ENCODE measurements at places on chromosomes 12 and 14.

DNA sequence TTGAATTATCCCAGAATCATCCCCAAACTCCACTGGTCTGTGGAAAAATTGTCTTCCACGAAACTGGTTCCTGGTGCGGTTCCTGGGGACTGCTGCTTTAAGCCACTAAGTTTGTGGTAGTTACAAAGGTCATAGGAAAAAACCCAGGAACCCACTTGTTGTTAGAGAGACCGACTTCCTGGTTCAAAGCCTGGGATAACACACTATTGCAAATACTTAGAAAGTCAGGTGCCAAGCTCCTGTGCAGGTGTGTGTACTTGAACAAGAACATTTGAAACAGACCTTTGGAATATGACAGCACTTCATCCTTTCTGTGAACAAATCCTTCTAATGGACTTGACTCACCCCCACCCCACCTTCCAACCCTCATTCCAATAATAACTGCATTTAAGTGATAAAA is 519.6 kb downstream of the GLT1D1 start:
- DNase-seq, result no peak

GRCh38 chr14:96250485-96250884 is 5.5 kb upstream of the BDKRB1 start:
- DNase-seq, result no peak

- no peak for DNase-seq
Observed at GRCh38 chr14:29820785-29821184, 106.9 kb downstream of the PRKD1 start.

DNA sequence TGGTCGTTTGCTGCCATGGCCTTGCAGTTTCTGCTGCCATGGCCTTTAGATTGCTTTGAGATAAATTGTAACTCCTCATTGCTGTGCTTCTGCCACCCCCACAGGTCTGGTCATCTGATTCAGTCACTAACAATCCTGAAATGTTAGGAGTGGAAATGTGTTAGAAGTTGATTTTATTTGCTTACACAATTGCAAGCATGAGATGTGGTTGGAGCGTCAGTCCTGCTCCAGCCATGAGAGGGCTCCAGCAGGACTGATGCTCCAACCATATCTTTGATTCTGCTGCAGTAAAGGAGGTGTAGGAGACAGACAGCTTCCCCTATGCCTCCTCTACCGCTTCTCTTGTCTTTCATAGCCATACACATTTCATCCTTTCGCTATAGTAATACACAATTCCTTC is 226.8 kb upstream of the RGS6 start:
- no peak for DNase-seq

- DNase-seq, result no peak
Observed at GRCh38 chr12:54579696-54580333, 8.6 kb downstream of the PPP1R1A start.

- DNase-seq, result no peak
Observed at GRCh38 chr12:31003861-31004640, 69.6 kb upstream of the DDX11 start.

GRCh38 chr14:105363847-105364708 is 34.3 kb upstream of the TEX22 start:
- no peak for DNase-seq

- DNase-seq, result no peak
Observed at GRCh38 chr12:99979471-99979870, 5.3 kb downstream of the ANKS1B start.

DNA sequence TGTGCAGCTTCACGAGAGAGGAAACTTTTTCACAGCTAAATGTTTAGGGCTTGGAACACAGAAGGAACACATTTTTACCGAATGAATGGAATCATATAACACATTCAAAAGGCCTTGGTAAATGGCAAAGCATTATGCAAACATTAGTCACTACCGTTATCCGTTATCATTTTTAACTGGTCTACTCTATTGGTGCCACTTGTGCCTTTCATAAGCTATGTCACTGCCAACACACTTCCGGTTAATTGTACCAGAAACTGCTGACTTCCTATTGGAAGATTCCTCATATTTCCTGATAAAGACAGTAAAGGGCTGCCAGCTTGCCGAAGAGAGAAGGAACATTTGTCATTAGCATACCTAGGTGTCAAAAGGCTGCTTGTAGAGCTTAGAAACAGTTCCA is 169.2 kb downstream of the APAF1 start:
- DNase-seq, result no peak

- no peak for DNase-seq
Observed at GRCh38 chr12:12807970-12808702, 5.0 kb upstream of the DDX47 start.

DNA sequence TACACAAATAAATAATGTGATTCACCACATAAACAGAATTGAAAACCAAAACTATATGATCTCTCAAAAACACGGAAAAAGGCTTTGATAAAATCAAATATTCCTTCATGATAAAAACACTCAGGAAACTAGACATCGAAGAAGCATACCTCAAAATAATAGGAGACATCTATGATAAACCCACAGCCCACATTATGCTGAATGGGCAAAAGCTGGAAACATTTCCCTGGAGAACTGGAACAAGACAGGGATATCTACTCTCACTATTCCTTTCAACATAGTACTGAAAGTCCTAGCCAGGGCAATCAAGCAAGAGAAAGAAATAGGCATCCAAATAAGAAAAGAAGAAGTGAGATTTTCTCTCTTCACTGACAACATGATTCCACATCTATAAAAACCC is 371.5 kb upstream of the ATXN7L3B start:
- DNase-seq, result no peak

GRCh38 chr12:112782943-112783342 is 8.6 kb upstream of the RPH3A start:
- DNase-seq, result no peak

DNA sequence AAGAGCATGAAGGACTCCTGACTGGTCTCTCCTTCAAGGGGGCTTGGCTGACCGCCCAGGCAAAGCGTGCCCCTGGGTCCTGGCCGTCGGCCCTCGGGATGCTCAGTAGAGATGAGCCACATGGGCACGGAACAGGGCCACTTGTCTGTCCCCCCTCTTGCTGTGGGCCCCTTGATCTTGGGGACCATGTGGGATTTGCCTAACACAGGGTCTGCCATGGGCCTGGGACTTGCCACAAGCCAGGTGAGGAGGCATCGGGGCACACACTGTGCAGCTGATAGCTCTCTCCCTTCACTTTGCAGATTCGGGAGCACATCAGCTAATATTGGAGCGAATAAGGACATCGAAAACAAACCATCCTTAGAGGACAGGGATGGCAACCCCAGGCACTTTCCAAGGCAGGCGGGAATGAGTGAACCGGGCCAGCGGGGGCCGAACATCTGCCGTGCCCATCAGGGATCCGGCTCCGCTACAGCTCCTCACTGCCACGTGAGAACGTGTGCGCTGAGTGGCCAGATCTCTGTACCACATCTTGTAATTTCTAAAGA is 88.1 kb downstream of the PIWIL1 start:
- DNase-seq, result no peak

- no peak for DNase-seq
Observed at GRCh38 chr12:53612978-53613377, 13.2 kb downstream of the ATF7 start.

- DNase-seq, result no peak
Observed at GRCh38 chr14:74425525-74426201, 347 bp downstream of the SYNDIG1L start.

DNA sequence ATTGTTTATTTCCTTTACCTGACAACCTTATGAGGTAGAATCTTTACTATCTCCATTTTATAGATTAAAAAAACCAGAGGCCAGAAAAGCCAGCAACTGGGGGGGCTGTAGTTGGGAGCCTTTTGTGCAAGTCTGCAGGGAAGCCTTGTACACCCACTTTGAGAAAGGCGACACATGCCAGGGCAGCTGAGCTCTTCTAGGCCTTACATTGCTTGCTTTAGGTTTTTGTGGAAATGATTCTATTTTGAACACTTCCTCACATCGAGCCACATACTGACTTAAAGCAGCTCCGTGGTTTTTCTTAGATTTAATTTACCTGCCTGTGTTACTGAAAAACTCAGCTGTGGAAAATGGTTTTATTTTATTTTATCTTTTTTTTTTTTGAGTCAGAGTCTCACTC is 34.6 kb downstream of the EP400 start:
- DNase-seq, result no peak

DNA sequence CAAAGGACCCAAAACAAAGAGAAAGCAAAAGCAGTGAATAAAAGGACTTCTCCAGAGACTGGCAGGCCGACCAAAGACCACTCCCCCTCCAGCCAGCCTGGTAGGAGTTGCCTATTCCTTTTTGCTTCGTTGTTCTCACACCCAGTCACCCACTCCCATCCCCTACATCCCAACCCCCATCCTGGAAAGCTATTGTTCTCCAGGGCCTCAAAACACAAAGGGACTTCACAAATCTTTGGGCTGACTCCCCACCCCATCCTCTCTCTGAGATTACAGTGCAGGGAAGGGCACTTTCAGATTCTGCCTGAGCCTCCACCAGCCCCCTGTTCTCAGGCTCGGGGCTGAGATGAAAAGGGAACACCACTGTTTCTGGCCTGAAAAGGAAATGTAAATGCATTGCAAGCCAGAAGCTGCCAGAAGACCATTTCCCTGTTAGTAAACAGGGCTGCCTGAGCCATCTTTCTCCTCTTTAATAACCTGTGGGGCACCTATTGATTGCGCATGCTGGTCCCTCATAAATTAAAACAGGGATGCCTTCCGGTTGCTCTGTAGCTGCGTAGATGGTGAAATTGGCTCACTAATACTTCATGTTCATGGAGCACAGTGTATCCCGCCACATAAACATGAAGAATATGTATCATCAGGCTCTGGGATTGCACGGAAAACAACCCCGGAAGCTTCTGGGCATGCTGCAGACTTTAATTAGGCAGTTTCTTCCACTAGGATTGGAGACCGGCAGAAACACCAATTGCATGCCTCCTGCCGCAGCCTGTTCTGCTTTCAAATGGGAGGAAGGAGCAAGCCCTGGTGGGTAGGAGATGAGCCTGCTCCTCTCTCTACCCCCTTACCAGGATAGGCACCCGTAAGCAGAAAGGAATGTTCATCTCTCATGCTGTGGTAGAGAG is 130.3 kb upstream of the FUT8 start:
- DNase-seq, result no peak

- no peak for DNase-seq
Observed at GRCh38 chr14:87600240-87600639, 392.7 kb downstream of the GALC start.
